ENCODE measurements at places on chromosomes 3 and 15. TPM values are rescaled to one million over a fixed set of nuclear protein-coding genes. Genes with fewer than 3 reads are reported as not detected.

GRCh38 chr3:8324747-8325146 is 176.9 kb upstream of the LMCD1 start:
- DNase-seq, result no peak
- H3K36me3 ChIP-seq, result no peaks in the 10 kb centered on the region
- H3K4me3 ChIP-seq, result no peak overlapping the region
- H3K27ac ChIP-seq, result no peak overlapping the region
- no peaks in the 10 kb centered on the region for H3K4me1 ChIP-seq
- H3K27me3 ChIP-seq, result no peaks in the 10 kb centered on the region

- no peaks in the 10 kb centered on the region for H3K36me3 ChIP-seq
- no peak for DNase-seq
- H3K4me1 ChIP-seq, result peaks cover 8% of the 10 kb centered on the region
- H3K27me3 ChIP-seq, result no peaks in the 10 kb centered on the region
- H3K27ac ChIP-seq, result no peak overlapping the region
Measured at GRCh38 chr3:100603469-100603868, 5.9 kb upstream of the ADGRG7 start.

GRCh38 chr3:47994180-47994579 is 22.0 kb downstream of the MAP4 start:
- no peak overlapping the region for H3K4me3 ChIP-seq
- no peaks in the 10 kb centered on the region for H3K36me3 ChIP-seq
- peaks cover 27% of the 10 kb centered on the region for H3K4me1 ChIP-seq
- no peaks in the 10 kb centered on the region for H3K27me3 ChIP-seq
- no peak for DNase-seq

GRCh38 chr3:116186049-116186448 is 259.2 kb downstream of the LSAMP start:
- no peaks in the 10 kb centered on the region for H3K36me3 ChIP-seq
- H3K4me1 ChIP-seq, result no peaks in the 10 kb centered on the region
- no peaks in the 10 kb centered on the region for H3K27me3 ChIP-seq

The INSYN1 gene
- total RNA-seq, result 5.6 TPM

The RFTN1 gene
- 47.4 TPM for total RNA-seq

The HYAL2 gene
- 173 TPM for total RNA-seq

Measured in vagina (tissue), 2 donors.